ENCODE measurements at places on chromosomes 16 and 17. TPM values are rescaled to one million over a fixed set of nuclear protein-coding genes. Genes with fewer than 3 reads are reported as not detected.

DNA sequence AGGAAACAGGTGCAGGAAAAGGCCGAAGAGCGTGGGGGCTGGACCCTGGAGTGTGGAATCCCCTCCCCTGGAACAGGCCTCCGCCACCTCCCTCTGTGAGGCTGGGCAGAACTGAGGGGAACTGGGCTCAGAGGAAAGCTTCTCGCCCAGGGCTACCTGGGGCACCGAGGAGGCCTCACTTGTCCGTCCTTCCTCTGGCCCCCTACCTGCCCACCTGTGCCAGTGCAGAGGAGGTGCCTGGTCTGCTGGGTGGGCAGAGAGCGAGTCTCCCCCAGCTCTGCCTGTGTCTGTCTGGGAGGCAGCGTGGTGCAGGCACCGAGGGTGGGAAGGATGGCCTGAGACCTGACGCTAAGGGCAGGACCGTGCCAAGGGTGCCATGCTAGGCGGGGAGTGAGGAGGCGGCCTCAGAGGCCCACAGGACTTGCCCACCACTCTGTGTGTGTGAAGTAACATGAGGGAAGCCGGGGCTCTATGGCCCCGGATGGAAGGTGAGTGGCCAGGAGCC, 42.2 kb downstream of the ZFPM1 start:
- DNase-seq = no peak

DNA sequence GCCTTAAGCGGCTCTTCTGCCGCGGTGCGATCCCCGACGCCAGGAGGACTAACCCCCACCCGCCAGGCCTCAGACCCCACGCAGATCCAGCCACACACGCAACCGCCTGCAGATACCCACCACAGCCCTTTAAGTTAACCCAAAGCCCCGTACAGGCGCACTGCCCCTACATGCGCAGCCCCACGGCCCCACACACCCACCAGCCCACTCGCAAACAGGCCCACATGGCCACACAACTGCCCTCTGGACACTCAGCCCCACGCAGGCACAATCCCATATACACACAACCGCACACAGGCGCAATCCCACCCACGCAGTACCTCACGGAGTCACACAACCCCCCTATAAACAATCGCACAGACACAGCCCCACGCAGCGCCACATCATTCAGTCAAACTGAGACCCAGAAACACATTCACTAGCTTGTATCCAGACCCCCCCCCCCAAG, 41.7 kb downstream of the RAI1 start:
- no peak for DNase-seq

Gene TAC4
- total RNA-seq = not detected

Gene ACSM2B
- not detected for total RNA-seq
